ENCODE measurements at places on chromosomes 13 and 19.

DNA sequence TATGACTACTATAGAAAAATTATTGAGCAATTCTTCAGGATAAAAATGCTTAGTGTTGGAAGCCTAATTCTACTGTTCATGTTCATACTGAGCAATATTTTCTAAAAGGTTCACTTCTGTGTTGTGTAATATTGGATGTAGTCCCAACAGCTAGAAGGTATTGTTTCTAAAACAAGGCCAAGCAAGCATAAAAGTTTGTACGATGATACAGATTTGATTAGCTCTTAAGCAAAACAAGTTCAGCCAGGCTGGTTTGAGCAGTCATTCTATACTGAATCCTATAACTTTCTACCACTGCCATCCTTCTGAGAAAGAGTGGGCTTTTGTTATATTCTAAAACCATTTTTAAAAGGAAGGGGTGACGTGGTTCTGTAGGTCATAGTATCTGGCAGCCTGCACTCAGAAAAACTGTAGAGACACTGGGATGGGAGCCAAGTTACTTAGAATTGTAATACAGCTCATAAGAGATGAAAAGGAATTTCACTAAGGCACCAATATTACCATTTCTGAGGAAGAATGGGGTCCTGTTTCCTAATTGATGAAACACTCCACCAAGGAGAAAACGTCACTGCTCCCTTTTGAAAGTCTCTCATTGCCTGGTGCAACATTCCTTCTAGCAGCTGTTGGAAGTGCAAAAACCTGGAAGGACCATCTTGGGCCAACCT lies 275.0 kb upstream of the DACH1 start:
- DNase-seq: no peak

GRCh38 chr13:50584856-50585580 lies 258.5 kb downstream of the DLEU7 start:
- no peak for DNase-seq

GRCh38 chr13:97978651-97979050 lies 25.2 kb downstream of the IPO5 start:
- peak; percentile 61 for DNase-seq

DNA sequence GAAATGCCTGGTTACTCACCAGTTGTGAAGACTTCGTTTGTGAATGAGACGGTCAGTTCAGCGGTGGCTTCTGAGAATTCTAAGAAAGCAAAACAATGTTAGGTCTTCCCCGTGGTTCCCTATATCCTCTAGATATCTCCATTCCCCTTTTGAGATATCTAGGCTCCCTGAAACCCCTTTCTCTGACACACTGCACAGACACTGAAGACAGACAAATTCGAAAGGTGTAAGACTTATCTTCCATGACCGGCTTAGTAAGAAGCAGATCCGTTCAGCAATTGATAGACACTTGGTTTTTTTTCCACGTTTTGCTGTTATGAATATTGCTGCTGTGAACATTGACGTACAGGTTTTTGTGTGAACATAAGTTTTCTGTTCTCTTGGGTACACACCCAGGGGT lies 19.4 kb downstream of the GP6 start:
- no peak for DNase-seq
